ENCODE measurements at places on chromosomes 6 and 20.

GRCh38 chr6:124885171-124885570 is 77.1 kb upstream of the RNF217 start:
- no peak for DNase-seq

DNA sequence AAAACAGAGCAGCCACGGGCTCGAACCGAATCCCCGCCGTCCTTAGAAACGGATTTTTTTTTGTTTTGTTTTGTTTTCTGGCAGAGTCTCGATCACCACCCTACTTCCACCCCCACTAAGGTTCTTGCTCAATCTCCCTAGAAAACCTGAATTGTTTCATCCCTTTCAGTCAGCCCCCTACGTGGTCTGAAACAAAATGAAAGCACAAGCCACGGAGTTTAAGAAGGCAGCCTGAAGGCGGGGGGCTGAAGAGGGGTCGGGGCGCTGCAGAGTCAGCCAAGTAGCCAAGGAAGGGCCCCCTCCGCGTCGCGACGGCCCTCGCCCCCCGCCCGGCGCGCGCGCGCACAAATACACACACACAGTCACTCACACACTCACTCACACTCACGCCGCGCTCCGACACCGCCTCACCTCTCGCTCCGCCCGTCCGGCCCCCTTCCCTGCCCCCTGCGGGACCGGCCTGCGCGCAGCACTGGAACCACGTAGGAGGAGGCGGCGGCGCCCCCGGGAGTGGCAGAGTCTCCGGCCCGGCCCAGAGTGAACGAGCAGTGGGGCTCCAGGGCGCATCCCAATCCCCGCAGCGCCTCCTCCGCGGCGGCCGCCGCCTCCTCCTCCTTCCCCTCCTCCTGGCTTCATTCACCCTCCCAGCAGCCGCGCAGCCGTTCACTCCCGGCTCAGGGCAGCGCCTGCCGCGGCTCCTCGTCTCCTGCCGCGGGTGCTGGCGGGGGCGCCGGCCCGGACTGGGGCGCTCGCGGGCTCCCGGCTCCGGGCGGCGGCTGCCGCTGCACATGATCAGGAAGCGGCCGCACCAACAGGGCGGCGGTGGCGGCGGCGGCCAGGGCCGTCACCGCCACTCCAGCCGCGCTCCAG is 1.4 kb downstream of the ATXN1 start:
- peak; percentile 73 for DNase-seq

DNA sequence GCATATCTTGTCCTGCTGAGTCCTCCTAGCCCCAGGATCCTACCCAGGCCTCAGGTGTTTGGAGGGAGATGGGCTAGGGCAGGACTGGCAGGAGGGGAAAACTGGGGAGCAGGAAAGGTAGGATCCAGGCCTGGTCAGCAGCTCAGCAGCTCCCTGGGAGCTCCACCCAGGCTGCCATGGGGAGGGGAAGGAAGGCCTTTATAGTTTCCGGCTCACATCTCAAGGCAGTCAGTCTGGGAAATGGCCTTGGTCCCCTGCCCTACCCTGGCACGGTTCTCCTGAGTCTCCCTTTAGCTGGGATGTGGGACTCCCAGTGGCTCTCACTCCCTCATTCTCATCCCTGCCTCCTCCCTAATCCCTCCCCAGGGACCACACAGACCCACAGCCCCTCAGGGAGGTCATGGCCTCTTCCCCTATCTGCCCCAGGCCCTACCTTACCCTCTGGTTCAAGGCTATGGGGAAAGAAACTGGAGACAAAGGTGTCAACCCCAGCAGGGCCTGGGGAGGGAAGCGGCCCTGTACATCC is 1.6 kb downstream of the SLC44A4 start:
- no peak for DNase-seq

DNA sequence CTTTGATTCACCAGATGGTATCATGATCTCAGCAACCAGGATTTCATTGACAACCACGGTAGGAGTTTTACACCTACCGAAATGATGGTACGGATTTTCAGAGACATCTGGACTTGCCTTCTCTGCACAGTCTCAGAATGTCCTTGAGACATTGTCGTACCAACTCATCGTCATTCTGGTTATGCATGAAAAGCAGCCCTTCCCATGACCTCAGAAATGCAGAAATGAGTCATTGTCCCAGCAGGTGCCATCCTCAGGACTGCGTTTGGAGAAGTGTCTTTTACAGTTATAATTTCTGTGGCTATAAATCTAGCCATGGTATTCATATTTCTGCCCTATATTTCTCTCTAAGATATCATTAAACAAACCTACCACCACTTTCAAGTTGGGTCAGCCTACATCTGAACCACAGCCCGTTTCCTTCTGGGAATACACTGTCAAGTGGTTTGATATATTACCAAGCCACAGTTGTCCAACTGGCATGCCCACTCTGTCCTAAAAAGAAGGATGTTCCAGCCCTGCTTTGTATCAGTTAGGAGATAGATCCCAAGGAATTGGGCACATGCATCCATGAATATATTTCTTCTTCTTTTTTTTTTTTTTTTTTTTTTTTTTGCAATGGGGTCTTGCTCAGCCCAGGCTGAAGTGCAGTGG is 7.5 kb upstream of the BFSP1 start:
- DNase-seq, result no peak

DNA sequence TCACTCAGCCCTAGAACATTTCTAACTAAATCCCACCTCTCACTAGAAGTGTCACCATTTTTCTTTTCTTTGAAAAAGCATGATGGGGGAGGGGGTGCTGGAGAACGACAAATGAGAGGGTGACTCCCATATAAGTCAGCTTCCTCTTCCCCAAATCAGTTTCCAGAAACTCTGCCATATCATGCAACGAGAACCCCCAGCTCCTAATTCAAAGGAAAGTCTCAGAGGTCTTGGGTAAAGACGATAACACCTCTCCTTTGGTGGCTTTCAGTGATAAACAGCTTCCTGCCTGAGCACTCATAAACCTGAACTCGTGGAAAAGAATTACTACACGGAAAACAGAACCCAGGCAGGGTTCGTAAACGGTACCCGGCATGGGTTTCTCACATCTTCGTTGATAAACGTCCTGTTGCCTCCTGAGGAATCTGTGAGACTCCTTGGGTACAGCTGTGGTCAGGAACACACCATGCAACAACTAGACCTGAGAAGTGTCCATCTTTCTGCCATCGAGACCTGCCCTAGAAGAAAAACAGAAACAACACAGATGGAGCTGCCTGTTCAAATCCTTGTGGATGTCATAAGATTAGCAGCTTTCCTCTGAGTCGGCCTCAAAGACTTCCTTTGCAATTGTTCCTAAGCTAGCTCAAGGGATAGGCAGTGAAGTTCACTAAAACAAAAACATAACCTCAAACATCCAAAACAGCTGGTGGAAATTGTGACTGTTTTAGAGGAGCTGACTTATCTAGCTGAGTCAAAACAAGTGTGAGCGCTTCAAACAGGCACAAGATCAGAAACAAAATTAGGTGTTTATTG is 185.8 kb upstream of the PRDM1 start:
- DNase-seq, result no peak

DNA sequence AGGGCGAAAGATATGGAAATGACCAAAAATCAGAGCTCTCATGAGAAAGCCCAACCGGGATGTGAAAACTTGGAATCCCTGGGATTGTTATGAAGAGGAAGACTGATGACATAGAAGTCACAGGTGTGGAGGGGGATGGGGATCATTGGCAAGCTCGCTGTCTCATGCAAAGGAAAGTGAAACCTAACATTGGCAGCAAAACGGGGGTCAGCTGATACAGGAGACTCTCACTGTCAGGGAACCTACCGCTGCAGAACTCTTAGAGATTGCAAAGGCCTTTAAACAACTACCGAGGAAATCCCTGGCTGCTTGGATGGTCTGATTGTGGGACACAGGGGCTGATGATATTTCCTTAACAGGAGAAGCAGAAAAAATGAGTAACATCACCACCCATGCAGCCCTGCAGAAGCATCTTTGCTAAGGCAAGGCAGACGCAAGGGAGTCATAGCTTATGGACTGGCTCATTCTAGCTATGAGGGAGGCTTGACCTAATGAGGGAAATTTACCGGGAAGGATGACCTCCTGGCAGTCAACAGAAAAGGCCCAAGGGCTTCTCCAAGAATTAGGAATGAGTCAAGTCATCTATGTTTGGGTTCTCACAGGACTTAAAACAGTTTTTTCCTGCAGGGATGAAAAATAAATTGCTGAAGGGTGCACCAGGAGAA is 7.0 kb downstream of the MUC21 start:
- DNase-seq, result peak; percentile 23

DNA sequence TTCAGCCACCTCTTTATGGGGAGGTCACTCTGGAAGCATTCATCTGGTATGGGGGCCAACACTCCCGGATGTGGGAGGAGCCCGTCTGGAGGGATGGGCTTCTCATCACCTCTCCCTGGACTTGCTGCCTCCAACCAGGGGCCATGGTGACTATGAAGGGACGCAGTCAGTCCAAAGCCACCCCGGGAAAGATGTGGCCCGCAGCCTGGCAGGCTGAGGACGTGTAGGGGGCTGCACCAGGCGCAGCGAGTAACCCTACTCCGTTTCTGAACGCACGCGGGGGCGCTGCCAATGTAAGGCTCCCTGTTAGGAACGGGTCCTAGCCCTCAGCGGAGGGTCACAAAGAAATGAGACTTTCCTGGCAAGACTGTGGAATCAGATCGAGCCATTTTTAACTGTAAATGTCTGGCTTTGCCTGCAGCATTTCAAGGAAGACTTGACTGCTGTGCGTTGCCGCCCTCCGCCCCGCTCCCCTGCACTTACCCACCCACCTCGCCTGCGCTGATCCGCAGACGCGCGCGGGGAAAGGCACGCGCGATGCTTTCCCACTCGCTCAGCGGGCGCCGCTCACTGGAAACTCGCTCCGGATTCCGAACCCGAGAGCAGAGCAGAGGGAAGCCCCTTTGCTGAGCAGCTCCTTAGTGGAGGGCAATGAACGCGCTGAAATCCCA is 55.1 kb downstream of the IL20RA start:
- no peak for DNase-seq

DNA sequence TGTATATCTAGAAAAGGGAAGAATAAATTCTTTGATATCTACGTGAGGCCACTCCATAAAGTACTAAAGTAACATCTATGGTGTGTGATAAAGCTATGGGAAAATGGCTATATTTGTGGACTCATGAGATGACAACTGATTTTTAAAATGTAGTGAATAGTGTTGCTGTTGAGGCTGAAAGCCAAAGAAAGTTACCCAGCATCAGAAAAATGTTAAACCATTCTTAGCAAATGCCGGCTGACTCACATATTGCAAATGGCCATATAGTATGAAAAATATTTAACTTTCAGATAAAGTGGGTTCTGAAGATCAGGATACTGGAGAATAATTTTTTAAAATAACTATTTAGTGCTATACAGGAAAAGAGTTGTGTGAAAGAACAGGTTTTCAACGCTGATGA is 129.9 kb upstream of the GRIK2 start:
- no peak for DNase-seq

DNA sequence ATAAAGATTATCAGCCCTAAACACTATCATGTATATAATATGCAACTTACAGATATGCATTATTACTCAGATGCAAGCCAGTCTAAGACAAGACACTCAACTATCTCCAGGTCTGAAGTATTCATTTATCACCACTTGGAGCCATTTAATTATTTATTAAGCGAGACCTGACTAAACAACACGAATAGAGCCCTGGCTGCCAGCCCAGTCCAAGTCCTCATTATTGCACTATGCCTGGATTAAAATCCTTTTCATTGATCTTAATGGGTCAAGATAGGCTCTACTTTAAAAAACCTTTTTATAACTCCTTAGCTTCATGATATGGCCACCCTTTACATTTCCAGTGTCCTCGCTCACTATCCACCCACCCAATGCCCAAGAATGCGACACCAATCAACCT is 183.1 kb upstream of the MARCKS start:
- DNase-seq, result no peak

- DNase-seq, result no peak
Measured at GRCh38 chr6:170434821-170435155, 118.3 kb downstream of the PSMB1 start.

DNA sequence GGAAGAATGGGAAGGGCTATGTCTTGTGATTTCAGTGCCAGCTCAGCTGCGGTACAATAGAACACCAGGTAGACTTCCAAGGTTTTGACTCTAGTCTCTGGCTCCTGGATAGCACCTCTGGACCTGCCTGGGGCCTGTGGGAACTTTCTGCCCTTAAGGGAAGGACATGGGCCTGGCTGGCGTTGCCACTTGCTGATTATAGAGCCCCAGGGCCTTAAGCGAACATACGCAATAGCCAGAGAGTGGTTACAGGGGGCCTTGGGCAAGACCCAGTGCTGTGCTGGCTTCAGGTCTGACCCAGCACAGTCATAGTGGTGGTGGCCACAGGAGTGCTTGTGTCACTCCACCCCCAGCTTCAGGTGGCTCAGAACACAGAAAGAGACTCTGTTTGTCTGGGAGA is 131.1 kb upstream of the COL21A1 start:
- no peak for DNase-seq
